ENCODE measurements at places on chromosomes 2 and 18.

GRCh38 chr2:98324181-98324580 is 22.1 kb upstream of the CNGA3 start:
- no peak for DNase-seq

- DNase-seq, result no peak
Observed at GRCh38 chr2:50956886-50957285, 75.0 kb downstream of the NRXN1 start.

DNA sequence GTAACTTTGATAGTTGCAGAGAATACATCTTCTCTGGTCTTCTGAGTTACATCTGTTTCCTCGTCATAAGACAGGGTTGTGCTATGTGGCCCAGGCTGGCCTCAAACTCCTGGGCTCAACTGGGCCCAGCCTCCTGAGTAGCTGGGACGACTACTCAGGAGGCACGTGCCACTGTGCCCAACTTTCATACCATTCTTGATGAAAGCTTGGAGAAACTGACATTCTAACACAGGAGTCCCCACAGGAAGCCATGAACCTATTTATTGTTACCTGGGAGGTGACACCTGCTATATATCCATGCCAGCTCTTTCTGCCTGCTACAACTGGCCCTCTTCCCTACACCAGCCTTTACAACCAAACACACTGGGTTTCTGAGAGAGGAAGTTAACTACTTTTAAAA is 19.1 kb downstream of the EIF2AK3 start:
- no peak for DNase-seq

GRCh38 chr2:205764270-205764746 is 82.0 kb downstream of the NRP2 start:
- no peak for DNase-seq

DNA sequence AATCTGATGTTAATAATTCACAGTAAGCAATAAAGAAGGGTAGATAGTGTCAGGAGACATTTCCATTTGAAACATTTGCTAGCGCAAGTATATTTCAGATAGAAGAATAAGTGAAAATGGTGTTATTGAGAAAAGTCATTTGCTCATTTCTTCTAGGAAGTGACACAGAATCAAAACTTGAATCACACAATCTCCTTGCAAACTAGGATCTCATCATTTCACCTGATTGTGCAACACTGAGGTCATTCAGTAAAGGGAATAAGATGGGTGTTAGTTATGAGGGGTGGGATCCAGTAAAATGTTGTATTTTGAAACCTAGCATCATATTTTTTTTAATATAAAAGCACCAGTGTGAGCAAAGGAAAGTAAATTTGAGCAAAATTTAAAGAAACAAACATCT is 208.0 kb upstream of the KCNJ3 start:
- DNase-seq, result no peak

- DNase-seq, result no peak
Observed at GRCh38 chr2:109302319-109302718, 173.3 kb downstream of the SH3RF3 start.

- DNase-seq, result no peak
Observed at GRCh38 chr18:79242246-79242645, 153.5 kb upstream of the NFATC1 start.

GRCh38 chr2:174780191-174780840 is 16.0 kb upstream of the CHRNA1 start:
- DNase-seq, result no peak

GRCh38 chr2:59584958-59585357 is 968.5 kb downstream of the BCL11A start:
- no peak for DNase-seq

DNA sequence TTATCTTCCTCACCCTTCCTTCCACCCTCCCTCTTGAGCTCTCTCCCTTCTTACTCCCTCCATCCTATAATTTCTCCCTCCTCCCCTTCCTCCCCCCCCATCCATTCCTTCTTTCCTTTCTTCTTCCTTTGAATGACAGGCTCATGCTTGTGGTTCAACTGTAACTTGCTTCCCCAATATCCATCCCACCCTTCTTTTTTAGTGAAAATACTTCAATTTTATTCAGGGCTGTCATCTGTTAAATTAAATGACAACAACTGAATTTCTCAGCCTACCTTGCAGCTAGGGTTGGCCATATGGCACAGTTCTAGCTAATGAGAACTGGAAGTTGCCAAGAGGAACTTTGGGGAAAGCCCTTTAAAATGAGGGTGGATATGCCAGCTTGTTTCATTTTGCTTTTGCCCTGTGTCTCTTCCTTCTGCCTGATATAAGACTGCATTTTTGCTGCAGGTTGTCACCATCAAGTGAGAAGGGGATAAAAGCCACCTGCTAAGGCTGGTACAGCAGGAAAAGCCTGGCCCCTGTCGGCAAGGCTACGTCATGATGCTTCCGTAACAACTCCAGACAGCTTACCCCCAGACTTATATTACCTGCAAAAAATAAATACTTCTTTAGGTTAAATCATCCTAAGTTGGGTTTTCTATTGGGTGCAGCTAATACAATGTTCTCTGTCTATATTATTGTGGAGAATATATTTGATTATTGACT is 121.8 kb downstream of the NXPH2 start:
- DNase-seq, result no peak

- DNase-seq, result no peak
Observed at GRCh38 chr18:48816554-48816953, 134.2 kb downstream of the SMAD7 start.

- no peak for DNase-seq
Observed at GRCh38 chr18:34933909-34934661, 107.1 kb upstream of the MAPRE2 start.

- no peak for DNase-seq
Observed at GRCh38 chr18:11752116-11752911, 63.2 kb downstream of the GNAL start.
